ENCODE measurements at places on chromosomes 16 and 17. TPM values are rescaled to one million over a fixed set of nuclear protein-coding genes. Genes with fewer than 3 reads are reported as not detected.

- peak overlapping the region; percentile 96 for H3K4me3 ChIP-seq
- peaks cover 60% of the 10 kb centered on the region for H3K36me3 ChIP-seq
- H3K4me1 ChIP-seq: peaks cover 49% of the 10 kb centered on the region
- peak overlapping the region; percentile 95 for H3K27ac ChIP-seq
These were observed 909 bp upstream of the RSL1D1 start for GRCh38 chr16:11852092-11852809.

- H3K4me1 ChIP-seq: peaks cover 56% of the 10 kb centered on the region
- no peak for DNase-seq
- peak overlapping the region; percentile 93 for H3K27ac ChIP-seq
- H3K27me3 ChIP-seq: no peaks in the 10 kb centered on the region
- H3K4me3 ChIP-seq: peak overlapping the region; percentile 67
- H3K36me3 ChIP-seq: peaks cover 71% of the 10 kb centered on the region
These were observed 6.3 kb downstream of the SLFN12L start for GRCh38 chr17:35531160-35531559.

GRCh38 chr17:5694551-5694950, 110.2 kb upstream of the NLRP1 start:
- no peak overlapping the region for H3K27ac ChIP-seq
- DNase-seq: no peak
- peaks cover 8% of the 10 kb centered on the region for H3K27me3 ChIP-seq
- no peaks in the 10 kb centered on the region for H3K36me3 ChIP-seq
- no peaks in the 10 kb centered on the region for H3K4me1 ChIP-seq
- H3K4me3 ChIP-seq: no peak overlapping the region

GRCh38 chr17:29150161-29150560, 30.0 kb downstream of the MYO18A start:
- H3K36me3 ChIP-seq: no peaks in the 10 kb centered on the region
- DNase-seq: no peak
- H3K4me1 ChIP-seq: peaks cover 61% of the 10 kb centered on the region
- H3K27ac ChIP-seq: peak overlapping the region; percentile 87
- no peaks in the 10 kb centered on the region for H3K27me3 ChIP-seq
- peak overlapping the region; percentile 72 for H3K4me3 ChIP-seq

DNA sequence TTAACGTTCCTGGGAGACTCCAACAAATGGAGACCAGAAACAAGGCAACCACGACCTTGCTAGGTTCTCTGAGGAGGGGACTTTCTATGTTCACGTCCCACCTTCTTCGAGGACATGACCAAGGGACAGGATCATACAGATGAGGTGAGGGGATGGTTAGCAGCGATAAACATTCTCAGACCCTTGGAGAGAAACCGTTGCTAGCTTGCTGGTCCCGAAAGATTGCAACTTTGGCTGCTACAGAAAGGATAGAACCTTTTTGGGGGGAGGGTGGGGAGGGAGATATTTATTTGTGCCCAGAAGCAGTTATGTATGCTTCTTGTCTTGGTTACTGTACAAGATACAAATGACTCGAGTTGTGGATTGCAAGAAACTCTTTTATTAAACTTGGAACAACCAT, 35.3 kb upstream of the KCNJ2 start:
- H3K36me3 ChIP-seq: no peaks in the 10 kb centered on the region
- H3K4me1 ChIP-seq: peaks cover 20% of the 10 kb centered on the region
- no peak for DNase-seq
- H3K27ac ChIP-seq: no peak overlapping the region
- no peak overlapping the region for H3K4me3 ChIP-seq

GRCh38 chr16:66354034-66354909, 12.2 kb upstream of the CDH5 start:
- H3K36me3 ChIP-seq: no peaks in the 10 kb centered on the region
- peaks cover 20% of the 10 kb centered on the region for H3K27me3 ChIP-seq
- no peak for DNase-seq
- no peak overlapping the region for H3K27ac ChIP-seq

DNA sequence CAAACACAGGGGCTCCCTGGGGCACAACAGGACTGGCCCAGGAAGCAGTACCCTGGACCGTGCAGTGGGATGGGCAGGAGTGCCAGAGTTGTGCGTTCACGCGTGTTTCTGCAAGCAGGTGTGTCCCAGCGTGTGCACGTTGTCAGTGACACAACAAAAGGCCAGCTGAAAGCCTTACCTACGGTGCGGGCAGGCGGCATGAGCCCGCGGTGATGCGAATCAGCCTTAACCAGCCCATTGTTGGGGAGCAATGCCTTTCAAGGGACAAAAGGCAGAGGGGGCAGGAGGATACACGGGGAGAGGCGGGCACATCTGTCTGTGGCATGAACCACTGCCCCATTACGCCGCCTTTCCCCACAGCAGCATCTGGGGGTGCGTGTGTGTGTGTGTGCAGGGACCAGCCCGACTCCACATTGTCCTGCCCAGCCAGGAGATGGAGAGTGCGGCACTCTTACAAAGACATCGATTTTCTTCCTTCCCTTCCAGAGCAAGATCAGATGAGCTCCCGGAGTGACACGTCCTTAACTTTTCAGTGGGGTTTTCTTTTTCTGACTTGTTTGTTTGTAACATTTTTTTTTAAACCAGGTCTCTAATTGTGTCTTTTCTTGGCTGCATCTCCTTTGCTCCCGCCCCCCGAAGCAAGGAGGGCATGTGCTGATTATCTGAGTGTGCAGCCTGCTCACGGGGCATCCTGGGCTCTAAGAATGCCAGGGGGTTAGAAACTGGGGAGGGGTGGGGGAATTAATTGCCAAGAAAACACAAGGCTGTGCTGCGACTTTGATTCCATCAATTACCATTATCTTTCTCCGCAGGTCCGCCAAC, 158.1 kb downstream of the ZNF423 start:
- H3K36me3 ChIP-seq: no peaks in the 10 kb centered on the region
- H3K27me3 ChIP-seq: peaks cover 12% of the 10 kb centered on the region
- no peaks in the 10 kb centered on the region for H3K4me1 ChIP-seq
- H3K4me3 ChIP-seq: no peak overlapping the region
- no peak overlapping the region for H3K27ac ChIP-seq
- DNase-seq: no peak

Gene KRTAP4-1
- total RNA-seq: not detected

Gene FLCN
- total RNA-seq: 17.2 TPM

GRCh38 chr17:15342460-15342859, 1.1 kb upstream of the TEKT3 start:
- H3K36me3 ChIP-seq: no peaks in the 10 kb centered on the region
- H3K4me3 ChIP-seq: no peak overlapping the region
- H3K27me3 ChIP-seq: peaks cover 57% of the 10 kb centered on the region
- H3K27ac ChIP-seq: no peak overlapping the region
- peaks cover 5% of the 10 kb centered on the region for H3K4me1 ChIP-seq
- no peak for DNase-seq

- H3K27me3 ChIP-seq: no peaks in the 10 kb centered on the region
- peak overlapping the region; percentile 96 for H3K27ac ChIP-seq
- H3K4me3 ChIP-seq: peak overlapping the region; percentile 58
- H3K36me3 ChIP-seq: peaks cover 55% of the 10 kb centered on the region
- peaks cover 82% of the 10 kb centered on the region for H3K4me1 ChIP-seq
These were observed 201.4 kb upstream of the CHMP6 start for GRCh38 chr17:80790021-80790765.

DNA sequence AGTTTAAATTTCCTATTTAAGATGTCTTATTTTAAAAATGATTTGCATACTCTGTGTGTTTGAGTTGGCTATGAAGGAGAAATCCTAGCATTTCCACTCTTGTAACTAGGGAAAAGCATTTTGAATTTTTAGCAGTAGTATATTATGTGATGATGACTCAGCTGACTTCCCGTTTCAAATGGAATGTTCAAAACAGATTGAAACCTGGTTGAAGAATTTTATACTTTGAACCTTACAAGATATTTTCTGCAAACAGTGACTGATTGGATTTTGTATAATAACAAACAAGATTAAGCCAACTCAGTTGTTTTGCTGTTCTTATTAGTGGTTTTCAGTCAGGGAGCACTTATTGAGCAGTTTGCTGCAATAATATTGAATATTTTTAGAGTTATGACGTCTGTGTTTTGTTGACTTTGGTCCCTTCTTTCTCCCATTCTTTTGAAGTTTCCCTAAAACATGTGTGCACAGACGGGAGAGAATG, 8.0 kb downstream of the TNRC6A start:
- peaks cover 87% of the 10 kb centered on the region for H3K4me1 ChIP-seq
- DNase-seq: no peak
- peak overlapping the region; percentile 4 for H3K27ac ChIP-seq
- no peak overlapping the region for H3K4me3 ChIP-seq

- DNase-seq: no peak
- H3K36me3 ChIP-seq: peaks cover 3% of the 10 kb centered on the region
- no peaks in the 10 kb centered on the region for H3K4me1 ChIP-seq
- H3K27ac ChIP-seq: no peak overlapping the region
- no peak overlapping the region for H3K4me3 ChIP-seq
- H3K27me3 ChIP-seq: no peaks in the 10 kb centered on the region
These were observed 10.4 kb downstream of the PRSS27 start for GRCh38 chr16:2709588-2709984.

Gene SLC13A2
- total RNA-seq: not detected

DNA sequence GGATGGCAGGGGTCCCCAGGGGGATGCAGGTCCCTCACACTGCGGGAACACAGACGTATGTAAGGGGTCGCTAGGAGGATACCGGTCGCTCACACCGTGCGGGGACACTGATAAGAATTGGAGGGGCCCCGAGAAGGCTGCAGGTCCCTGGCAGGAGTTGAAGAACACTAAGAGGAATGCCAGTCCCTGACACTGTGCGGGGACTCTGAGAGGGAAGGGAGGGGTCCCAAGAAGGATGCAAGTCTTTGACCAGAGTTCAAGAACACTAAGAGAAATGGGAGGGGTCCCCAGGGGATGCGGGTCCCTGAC, 510 bp downstream of the ERCC4 start:
- H3K4me3 ChIP-seq: peak overlapping the region; percentile 93
- DNase-seq: no peak
- no peaks in the 10 kb centered on the region for H3K27me3 ChIP-seq
- peak overlapping the region; percentile 84 for H3K27ac ChIP-seq
- H3K4me1 ChIP-seq: peaks cover 18% of the 10 kb centered on the region
- peaks cover 4% of the 10 kb centered on the region for H3K36me3 ChIP-seq

- DNase-seq: peak; percentile 94
- no peak overlapping the region for H3K27ac ChIP-seq
- H3K36me3 ChIP-seq: no peaks in the 10 kb centered on the region
- H3K4me1 ChIP-seq: peaks cover 12% of the 10 kb centered on the region
- H3K27me3 ChIP-seq: peaks cover 89% of the 10 kb centered on the region
- H3K4me3 ChIP-seq: peak overlapping the region; percentile 30
These were observed 6.8 kb upstream of the CA4 start for GRCh38 chr17:60142872-60143499.

GRCh38 chr17:81398176-81398831, 3.0 kb downstream of the BAHCC1 start:
- H3K4me1 ChIP-seq: peaks cover 28% of the 10 kb centered on the region
- H3K27ac ChIP-seq: no peak overlapping the region
- H3K27me3 ChIP-seq: peaks cover 61% of the 10 kb centered on the region
- no peaks in the 10 kb centered on the region for H3K36me3 ChIP-seq
- DNase-seq: no peak

- peak overlapping the region; percentile 80 for H3K27ac ChIP-seq
- peak overlapping the region; percentile 18 for H3K4me3 ChIP-seq
- H3K4me1 ChIP-seq: peaks cover 59% of the 10 kb centered on the region
- no peaks in the 10 kb centered on the region for H3K27me3 ChIP-seq
- H3K36me3 ChIP-seq: peaks cover 20% of the 10 kb centered on the region
These were observed 46.2 kb downstream of the TUBD1 start for GRCh38 chr17:59846394-59847165.

Gene ZNF205
- not detected for total RNA-seq

DNA sequence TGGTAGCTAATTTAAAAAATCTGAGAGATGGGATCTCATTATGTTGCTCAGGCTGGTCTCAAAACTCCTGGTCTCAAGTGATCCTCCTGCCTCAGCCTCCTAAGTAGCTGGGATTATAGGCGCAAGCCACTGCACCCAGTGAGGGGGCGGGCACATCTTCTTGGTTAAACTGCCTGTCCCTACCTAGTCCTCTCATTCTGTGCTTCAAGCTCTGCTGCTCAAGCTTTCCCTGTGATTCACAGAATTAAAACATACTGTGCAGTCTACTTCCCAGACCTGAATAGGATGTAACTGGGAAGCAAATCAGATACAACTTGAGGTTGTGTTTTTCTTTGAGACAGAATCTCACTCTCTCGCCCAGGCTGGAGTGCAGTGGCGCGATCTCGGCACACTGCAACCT, 2.3 kb downstream of the MRPL38 start:
- peaks cover 23% of the 10 kb centered on the region for H3K36me3 ChIP-seq
- DNase-seq: no peak
- peaks cover 19% of the 10 kb centered on the region for H3K4me1 ChIP-seq
- H3K4me3 ChIP-seq: no peak overlapping the region

Gene VASN
- not detected for total RNA-seq

DNA sequence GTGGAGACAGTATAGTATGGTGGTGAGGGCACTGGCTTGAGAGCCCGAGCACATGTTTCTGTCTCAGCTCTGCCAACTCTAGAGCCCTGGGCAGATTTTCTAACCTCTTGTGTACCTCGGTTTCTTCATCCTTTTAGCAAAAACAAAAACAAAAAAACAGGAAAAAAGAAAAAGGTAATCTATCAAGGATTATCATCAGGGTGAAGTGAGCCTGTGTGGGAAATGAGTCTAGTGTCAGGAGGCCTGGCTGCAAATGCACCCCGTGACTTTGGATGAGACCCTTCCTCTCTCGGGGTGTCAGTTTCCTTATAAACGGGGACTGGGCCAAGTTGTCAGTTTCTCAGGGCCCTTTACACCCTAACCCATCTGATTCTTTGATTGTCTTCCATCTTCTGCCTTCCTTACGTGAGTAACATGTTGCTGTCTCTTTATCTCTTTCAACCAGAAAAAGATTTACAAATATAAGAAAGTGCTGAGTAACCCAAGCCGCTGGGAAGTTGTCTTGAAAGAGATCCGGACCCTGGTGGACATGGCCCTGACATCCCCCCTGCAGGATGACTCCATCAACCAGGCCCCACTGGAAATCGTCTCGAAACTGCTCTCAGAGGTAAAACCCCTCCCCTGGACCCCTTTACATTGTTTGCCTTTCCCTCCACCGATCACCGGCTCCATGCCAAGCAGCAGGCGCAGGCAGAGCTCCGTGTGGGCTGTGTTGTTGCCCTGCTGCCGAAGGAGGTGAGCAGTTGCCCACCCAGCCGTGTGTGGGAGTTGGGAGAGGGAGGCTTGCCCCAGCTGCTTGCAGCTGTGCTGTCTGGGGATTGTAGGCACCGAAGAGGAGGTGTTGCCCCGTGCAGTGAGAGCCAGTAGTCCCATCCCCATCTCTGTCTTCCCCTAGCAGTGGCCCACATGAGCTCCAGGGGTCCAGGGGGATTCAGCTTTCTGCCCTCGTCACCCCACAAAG, 127.1 kb upstream of the PLCG2 start:
- H3K4me3 ChIP-seq: no peak overlapping the region
- peaks cover 3% of the 10 kb centered on the region for H3K4me1 ChIP-seq
- H3K36me3 ChIP-seq: no peaks in the 10 kb centered on the region
- H3K27ac ChIP-seq: peak overlapping the region; percentile 7
- no peak for DNase-seq

Gene CDK5R1
- 10.5 TPM for total RNA-seq

GRCh38 chr16:74094514-74094913, 202.1 kb upstream of the PSMD7 start:
- H3K36me3 ChIP-seq: no peaks in the 10 kb centered on the region
- no peak overlapping the region for H3K4me3 ChIP-seq
- no peaks in the 10 kb centered on the region for H3K4me1 ChIP-seq

Gene YBX2
- 0.56 TPM for total RNA-seq

Gene PYY
- total RNA-seq: 0.29 TPM

GRCh38 chr16:81467072-81467471, 22.5 kb downstream of the CMIP start:
- DNase-seq: no peak
- peaks cover 5% of the 10 kb centered on the region for H3K36me3 ChIP-seq
- no peaks in the 10 kb centered on the region for H3K27me3 ChIP-seq
- no peak overlapping the region for H3K27ac ChIP-seq

Measured in activated CD8-positive, alpha-beta T cell treated with anti-CD3 and anti-CD28 coated beads for 36 hours (primary cell).